ENCODE measurements at places on chromosomes 5 and 9.

DNA sequence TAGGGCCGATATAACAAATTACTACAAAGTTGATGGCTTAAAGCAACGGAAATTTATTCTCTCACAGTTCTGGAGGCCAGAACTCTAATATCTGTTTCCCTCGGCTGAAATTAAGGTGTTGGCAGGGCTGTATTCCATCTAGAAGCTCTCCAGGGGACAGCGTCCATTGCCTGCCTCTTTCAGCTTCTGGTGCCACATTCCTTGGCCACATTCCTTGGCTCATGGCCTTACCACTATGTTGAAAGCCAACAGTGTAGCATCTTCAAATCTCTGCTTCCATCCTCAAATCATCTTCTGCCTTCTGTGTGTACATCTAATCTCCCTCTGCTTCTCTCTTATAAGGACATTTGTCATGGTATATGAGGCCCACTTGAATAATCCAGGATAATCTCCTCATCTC, 17.2 kb downstream of the FGF10 start:
- no peaks in the 10 kb centered on the region for H3K4me1 ChIP-seq
- DNase-seq: no peak
- H3K27me3 ChIP-seq: no peaks in the 10 kb centered on the region
- no peaks in the 10 kb centered on the region for H3K36me3 ChIP-seq

DNA sequence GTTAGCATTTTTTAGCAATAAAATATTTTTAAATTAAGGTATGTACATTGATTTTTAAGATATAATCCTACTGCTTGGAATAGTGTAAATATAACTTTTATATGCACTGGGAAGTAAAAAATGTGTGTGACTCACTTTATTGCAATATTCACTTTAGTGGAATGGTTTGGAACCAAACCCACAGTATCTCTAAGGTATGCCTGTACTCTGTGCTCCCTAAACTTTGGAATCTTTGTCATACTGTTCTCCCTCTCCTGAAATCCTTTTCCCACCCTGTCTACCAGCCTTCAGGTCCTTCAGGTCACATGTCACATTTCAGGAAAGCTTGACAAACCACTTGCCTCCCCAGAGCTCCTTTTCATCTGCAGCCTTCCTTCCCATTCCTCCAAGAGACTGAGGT, 308.7 kb downstream of the SPOCK1 start:
- H3K27ac ChIP-seq: no peak overlapping the region

GRCh38 chr9:38423973-38424843, at the start of gene IGFBPL1:
Gene IGFBPL1, minus strand, starts transcription at chr9:38424454. Its CDS starts 30 bp downstream, at chr9:38424424.
- no peak within 1 kb of the TSS for H3K27ac ChIP-seq
- H3K36me3 ChIP-seq: no peaks in the 10 kb centered on the region
- peak; percentile 29 for DNase-seq

DNA sequence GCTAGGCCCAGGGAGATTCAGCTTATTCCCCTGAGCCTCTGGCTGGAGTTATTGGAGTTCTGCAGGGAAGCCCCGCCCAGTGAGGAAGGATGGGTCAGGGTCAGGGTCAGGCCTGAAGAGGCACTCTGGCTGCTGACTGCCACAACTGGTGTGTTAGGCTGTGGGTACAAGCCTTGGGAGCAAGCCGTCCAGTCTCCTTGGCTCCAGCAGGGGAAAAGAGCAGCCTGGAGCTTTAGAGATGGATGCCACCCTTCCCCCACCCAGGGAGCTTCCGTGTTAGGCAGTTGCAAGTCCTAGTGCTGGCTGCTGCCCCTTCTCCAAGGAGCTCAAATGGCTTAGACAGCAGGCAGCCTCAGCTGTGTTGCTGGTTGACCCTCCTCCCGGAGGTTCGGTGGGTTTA, 34.4 kb upstream of the TAF11L2 start:
- no peak for DNase-seq
- H3K27ac ChIP-seq: no peak overlapping the region
- no peak overlapping the region for H3K4me3 ChIP-seq

All from endothelial cell of umbilical vein (primary cell).